A549 (cell line): ENCODE measurements at places on chromosomes 5 and 9.

GRCh38 chr5:124655921-124656511 lies 90.4 kb downstream of the ZNF608 start:
- DNase-seq, result peak; percentile 62

- DNase-seq, result no peak
Measured at GRCh38 chr5:43353668-43354067, 40.5 kb upstream of the HMGCS1 start.

GRCh38 chr5:145780982-145781381 lies 54.2 kb downstream of the PRELID2 start:
- DNase-seq, result no peak

- no peak for DNase-seq
Measured at GRCh38 chr5:140342287-140342686, 4.1 kb downstream of the HBEGF start.

GRCh38 chr5:84085387-84086041 lies 299.2 kb downstream of the EDIL3 start:
- DNase-seq, result no peak

DNA sequence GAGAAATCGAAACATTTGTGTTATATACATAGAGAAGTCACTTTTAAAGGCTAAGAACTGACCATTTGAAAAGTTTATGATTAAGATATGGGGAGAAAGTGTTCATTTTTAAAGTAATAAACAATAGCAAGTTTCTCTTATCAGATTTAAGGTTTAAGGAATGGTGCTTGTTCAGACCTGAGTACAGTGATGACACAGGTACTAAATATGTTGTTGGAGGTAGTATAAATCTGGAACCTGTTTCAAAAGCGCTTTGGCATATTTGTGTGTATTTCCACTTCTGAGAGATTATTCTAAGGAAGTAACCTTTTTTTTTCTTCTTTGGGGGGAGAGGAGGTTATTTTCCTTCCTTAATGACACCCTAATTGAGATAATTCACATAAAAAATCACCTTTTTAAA lies 18.4 kb downstream of the CDC42SE2 start:
- DNase-seq, result no peak

DNA sequence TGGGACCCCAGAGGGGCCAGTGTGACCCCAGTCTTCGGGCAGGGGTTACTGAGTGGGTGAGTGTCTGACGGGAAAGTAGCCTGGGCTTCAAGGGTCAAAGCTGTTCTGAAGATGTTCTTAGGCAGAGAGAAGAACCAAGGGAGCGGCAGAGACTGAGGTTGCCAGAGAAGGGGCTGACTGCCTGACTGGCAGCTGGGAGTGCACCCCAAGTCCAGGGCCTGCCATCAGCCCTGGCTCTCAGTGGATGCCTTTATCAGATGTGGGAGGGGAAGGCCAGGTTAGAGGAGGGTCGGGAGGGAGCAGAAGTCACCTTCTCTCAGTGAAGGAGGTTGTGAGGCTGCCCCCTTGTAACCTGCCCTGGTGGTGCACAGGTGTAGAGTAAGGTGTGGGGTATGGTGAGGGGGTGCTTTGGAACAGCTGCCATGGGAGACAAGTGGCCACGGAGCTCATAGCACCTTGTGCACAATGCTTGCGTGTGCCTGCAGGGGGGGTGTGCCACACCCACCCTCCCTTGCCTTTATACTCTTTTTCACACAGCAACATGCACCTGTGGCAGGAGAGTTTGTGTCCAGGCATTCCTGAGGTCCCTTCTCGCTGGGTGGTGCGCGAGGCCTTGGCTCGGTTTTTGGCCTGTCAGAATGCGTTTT lies 18.9 kb downstream of the RALGPS1 start:
- DNase-seq, result no peak

DNA sequence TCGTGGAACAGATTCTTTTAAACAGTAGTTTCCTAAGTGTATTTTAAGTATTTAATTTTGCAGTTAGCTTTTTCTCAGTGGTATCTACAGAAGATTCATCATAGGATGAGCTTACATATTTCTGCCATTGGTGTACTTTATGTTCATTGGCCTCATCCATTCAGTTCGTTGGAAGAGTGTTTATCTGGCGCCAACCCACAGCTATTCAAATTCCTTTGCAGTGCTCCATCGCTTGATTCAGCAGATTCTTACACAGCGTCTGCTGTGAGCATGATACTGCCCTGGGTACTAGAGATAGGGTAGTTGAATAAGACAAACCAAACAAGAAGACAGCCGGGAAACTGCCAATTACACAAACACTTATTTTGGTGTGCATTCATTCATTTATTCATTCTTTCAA lies 55.1 kb downstream of the NUP214 start:
- no peak for DNase-seq
